ENCODE measurements at places on chromosomes 4 and X.
A peak's percentile ranks its signal among the peaks of the same experiment; 100 is the strongest.

DNA sequence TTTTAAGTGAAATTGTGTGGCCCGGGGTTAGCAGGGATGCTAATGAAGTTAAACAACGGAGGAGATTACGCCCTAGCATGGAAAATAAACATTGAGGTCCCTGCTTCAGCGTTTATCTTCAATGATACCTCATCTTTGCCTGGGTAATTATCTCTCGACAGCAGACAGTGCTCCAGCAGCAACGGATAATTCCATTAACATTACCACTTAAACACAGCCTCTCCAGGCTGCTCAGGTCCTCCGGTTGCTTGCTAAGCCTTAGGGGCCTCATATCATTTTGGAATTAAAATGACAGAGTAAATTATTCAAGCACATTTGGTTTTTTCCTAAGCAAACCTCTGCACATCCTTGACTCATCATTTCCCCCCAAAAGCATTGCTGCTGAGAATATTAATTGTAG lies 281.5 kb upstream of the KLF3 start:
- no peak for DNase-seq

DNA sequence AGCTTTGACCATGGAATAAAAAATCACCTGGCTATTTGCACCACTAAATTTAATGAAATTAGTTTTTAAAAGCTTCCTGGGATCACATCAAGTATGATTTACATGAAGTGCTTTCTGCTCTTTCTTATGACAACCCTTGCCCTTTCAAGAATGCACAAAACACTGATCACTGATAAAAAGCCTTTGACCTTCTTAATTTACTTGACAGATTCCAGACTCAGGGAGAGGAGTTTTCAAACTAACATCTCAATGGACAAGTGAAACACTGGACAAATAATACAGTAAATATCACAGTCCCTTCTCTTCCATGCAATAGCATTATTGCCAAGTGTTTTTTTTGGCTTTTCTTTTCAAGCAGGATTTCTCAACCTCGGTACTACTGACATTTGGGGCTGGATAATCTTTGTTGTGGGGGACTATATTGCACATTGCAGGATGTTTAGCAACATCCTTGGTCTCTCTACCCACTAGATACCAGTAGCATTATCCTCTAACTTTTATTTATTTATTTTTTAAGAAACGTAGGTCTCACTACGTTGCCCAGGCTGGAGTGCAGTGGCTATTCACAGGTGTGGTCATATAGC lies 86.3 kb downstream of the ZNF827 start:
- no peak for DNase-seq

- no peak for DNase-seq
Measured at GRCh38 chr4:124946696-124947095, 234.2 kb upstream of the ANKRD50 start.

DNA sequence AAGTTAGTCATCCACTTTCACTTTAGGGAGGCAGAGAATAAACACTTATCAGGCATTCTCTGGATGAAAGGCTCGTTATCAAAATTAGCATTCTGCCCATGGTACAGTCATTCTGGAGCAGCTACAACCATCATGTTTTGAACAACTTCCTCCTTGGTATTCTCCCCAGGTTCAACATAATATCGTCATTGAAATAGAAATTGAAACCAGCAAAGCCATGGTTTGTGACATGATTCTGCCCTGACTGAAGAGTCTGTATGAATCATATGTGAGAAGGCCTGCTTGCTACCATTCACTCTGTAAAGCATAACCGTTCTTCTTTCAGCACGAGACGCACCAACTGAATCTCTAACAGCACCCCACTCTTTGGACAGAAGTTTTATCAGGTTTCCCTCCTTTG lies 127.5 kb upstream of the RADX start:
- DNase-seq: peak; percentile 88

GRCh38 chr4:138085736-138086305 lies 156.3 kb downstream of the SLC7A11 start:
- DNase-seq: no peak

DNA sequence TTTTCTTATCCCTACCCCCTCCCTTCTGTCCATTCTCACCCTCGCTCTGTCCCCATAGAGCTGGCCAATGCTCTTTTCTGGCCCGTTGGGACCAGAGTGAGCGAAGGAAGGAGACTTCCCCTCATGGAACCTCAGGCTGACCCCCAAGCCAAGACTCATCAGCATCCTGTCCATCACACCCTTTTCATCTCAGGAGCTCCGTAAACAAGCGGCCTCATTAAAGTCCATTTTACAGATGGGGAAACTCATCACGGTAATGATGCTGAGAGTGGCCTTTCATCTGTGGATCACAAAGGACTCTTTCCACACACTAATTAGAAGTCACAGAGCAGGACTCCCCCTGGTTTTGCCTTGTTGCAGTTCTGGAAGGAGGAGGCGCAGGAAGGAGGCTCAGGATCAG lies 67.4 kb upstream of the SLC34A2 start:
- DNase-seq: no peak

Measured in activated CD4-positive, alpha-beta T cell treated with anti-CD3 and anti-CD28 coated beads, Interleukin-2, Interleukin-4, amounts not matched to agents 100 ng/mL and 50 ng/mL, durations not matched to agents 16 hours and 8 hours (primary cell).